LoVo (cell line): ENCODE measurements at places on chromosomes 4 and X.

- DNase-seq = no peak
Observed at GRCh38 chr4:165070560-165070959, 16.9 kb downstream of the TRIM75 start.

DNA sequence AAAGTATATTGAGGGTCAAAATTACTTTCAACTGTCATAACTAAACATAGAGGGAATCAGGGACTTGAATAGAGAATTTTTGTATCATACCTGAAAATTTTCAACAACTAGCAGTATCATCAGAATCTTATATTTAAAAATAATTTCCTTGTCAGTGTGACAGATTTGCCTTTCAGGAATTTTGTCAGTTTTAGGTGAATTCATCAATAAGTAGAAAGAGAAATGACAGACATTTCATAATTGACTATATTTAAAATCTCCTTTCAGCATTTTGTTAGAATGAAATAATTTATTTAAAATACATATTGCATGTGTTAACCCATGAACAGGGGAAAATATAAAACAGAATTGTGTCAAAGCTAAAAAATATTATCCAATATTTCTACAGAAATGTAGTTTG lies 8.6 kb upstream of the PDCL2 start:
- no peak for DNase-seq

GRCh38 chr4:8862334-8862733 lies 9.3 kb downstream of the HMX1 start:
- DNase-seq = no peak

DNA sequence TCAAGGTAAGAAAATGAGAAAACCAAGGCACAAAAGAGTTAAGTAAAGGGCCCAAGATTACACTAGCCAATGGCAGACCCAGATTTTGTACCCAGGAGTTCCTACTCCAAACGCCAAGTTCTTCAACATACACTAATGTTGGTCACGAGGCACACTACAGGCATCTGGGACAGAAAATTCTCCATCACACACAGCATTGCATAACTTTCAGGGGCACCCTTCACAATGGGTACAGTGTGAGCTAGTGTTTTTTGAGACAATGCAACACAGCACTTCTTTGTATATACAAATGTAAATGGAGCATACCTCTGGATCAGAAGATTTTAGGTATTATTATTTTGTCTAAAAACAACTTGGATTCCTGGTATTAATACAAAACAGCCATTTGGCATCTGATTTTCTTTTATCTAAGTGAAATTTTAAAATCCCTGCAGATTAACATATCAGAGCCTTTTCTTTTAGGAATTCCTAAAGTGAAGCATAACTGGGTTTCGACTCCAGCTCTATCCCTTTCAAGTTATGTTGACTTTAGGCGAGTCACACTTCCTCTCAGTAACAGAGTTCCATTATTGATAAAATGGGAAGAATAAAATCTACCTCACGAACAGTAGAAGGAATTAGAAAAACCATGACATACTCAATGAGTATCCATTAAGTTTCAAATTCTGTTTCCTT lies 41.1 kb downstream of the ADGRA3 start:
- no peak for DNase-seq

GRCh38 chrX:68455151-68455510 lies 21.8 kb upstream of the OPHN1 start:
- no peak for DNase-seq

- DNase-seq = no peak
Observed at GRCh38 chrX:136954930-136955329, 74.4 kb upstream of the RBMX start.

GRCh38 chrX:136725441-136726104 lies 55.2 kb downstream of the ARHGEF6 start:
- no peak for DNase-seq

DNA sequence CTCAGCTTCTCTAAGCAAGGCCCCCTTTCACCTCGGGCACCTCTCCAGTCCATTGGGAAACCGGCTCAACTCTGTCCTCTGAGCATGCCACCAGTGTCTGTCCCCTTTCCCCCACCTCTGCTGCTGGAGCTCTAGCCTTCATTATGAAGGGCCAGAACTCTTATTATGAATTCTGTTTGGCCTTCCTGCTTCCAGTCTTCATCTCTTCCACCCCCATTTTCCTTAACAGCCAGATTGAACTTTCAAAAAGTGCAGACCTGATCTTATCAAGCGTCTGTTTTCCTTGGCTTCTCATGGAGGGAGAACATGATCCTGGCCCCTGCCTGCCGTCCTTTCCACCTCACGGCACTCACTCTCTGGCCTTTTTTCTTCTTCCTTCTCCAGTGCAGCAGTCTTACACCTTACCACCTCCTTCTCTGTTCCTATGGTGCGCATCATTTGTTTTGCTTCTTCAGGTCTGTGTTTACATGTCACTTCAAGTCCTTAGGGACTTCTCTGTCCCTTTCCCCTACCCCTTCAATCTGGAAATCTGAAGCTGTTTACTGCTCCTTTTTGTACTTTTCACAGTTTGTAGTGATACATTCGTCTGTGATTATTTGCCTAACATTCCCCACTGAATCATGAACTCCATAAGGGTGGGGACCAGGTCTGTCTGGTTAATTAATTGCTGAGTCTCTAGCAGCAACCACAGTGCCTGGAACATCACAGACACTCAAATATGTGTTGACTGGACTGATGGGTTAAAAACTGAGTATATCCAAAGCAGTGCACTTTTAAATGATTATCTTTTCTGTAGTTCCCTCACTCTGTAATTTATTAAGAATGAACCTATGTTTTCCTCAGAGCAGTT lies 55.8 kb downstream of the FNIP2 start:
- DNase-seq = peak; percentile 24

GRCh38 chr4:124851741-124852140 lies 139.2 kb upstream of the ANKRD50 start:
- DNase-seq = no peak

DNA sequence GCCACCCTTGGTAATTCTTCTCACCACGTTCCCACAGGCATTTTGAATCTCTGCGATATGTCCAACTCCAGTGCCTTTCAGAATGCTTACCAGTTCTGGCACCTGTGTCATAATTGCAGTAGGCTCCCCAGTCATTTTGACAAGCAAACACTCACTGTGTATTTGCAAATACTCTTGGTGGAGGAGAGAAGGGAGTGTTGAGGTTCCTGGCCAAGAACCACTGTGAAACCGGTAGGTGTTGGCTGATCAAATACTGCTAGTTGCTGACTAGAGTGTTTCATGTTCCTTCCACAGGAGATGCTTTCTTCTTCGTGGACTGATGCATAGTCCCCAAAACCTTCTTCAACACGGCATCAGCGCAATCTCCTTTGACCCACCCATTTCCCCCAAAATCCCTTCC lies 16.0 kb upstream of the NLGN4X start:
- DNase-seq = no peak

- no peak for DNase-seq
Observed at GRCh38 chr4:69594382-69594781, 45.1 kb downstream of the UGT2A2 start.

- peak; percentile 72 for DNase-seq
Observed at GRCh38 chrX:66162331-66162822, 1.7 kb upstream of the HEPH start.

- no peak for DNase-seq
Observed at GRCh38 chr4:40058854-40059253, 2.2 kb downstream of the N4BP2 start.

- DNase-seq = no peak
Observed at GRCh38 chrX:97117572-97117971, 233.9 kb downstream of the RPA4 start.

GRCh38 chr4:89700766-89701423 lies 136.1 kb downstream of the SNCA start:
- DNase-seq = no peak

- DNase-seq = no peak
Observed at GRCh38 chrX:135307171-135307570, 2.1 kb upstream of the ETDC start.

- DNase-seq = no peak
Observed at GRCh38 chr4:14787894-14788293, 214.4 kb upstream of the CPEB2 start.

- DNase-seq = no peak
Observed at GRCh38 chr4:52548818-52549570, 110.1 kb downstream of the USP46 start.

- DNase-seq = no peak
Observed at GRCh38 chr4:3355266-3355748, 62.5 kb downstream of the RGS12 start.

DNA sequence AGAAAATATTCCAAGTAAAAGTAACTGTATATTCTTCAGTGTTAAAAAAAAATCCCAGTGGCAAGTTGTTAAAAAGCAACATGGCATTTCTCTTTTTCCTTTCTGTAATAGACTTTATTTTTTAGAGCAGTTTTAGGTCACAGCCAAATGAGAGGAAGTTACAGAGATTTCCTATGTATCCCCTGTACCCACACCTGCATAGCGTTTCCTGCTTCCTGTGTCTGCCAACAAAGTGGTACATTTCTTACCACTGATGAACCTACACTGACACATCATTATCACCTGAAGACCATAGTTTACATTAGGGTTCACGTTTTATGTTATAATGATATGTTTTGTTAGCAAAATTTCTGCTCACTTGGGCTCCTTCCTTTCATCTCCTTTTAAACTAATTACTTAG lies 124.7 kb downstream of the GPAT3 start:
- DNase-seq = no peak

- no peak for DNase-seq
Observed at GRCh38 chr4:5963611-5964010, 54.6 kb downstream of the C4orf50 start.

GRCh38 chr4:142284402-142285221 lies 561.5 kb downstream of the INPP4B start:
- DNase-seq = no peak

DNA sequence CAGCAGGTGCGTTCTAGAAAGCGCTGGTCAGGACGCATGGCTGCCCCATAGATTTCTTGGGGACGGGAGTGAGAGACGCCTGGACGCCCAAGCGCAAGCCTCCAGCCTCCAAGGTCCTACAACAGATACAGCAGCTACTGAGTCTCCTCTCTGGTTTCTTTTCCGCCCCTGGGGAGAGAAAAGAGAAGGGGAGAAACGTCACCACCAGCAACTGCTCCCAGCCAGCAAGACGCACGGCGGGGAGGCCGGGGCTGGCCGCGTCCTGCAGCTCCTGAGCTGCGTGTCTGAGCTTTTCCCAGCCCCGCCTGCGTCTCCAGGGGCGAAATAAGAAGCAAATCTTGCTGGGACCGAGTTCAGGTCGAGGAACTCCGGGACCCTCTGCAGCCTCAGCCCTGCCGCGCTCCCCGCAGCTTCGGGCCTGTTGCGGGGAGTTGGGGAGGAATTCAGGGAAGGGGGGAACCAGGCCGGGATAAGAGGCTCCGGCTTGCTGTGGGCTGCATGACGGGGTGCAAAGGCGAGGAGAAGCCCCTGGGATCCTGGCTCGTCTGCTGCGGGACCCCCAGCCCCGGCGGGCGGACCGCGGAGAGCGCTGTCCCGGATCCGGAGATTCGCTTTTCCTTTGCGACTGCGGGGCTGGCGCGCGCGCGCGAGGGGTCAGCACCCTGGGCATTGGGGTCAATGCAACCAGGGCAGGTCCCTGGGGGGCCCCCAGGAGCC lies 6.8 kb upstream of the SHOX start:
- DNase-seq = no peak

GRCh38 chrX:10033375-10034007 lies 66.3 kb downstream of the CLDN34 start:
- DNase-seq = no peak

DNA sequence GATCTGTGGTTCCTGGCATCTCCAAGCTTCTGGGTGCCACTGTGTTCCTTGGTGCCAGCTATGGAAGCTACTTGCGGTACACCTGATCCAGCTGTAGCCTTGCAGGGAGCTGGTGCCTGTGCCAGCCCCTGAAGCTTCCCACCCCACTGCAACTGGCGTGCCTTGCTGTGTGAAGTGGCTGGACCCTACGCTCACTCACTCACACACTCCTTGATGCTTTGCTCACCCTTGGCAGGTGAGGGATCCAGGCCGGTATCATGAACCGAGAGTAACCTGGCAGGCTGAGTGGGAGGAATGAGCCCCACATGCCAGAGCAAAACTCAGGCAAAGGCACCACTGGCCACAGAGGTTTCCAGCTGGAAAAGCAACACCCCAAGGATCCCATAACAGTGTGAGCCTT lies 31.3 kb upstream of the TEX13C start:
- DNase-seq = no peak

- DNase-seq = no peak
Observed at GRCh38 chr4:38145741-38146140, 185.5 kb downstream of the PTTG2 start.

GRCh38 chr4:113468165-113469022 lies 293.1 kb downstream of the CAMK2D start:
- DNase-seq = peak; percentile 92
